ENCODE measurements at places on chromosomes 1 and 21.

GRCh38 chr1:111841189-111841588, 85.5 kb downstream of the DDX20 start:
- no peak for ATAC-seq

- no peak for ATAC-seq
These were observed 51.7 kb upstream of the SCMH1 start for GRCh38 chr1:41293779-41294178.

DNA sequence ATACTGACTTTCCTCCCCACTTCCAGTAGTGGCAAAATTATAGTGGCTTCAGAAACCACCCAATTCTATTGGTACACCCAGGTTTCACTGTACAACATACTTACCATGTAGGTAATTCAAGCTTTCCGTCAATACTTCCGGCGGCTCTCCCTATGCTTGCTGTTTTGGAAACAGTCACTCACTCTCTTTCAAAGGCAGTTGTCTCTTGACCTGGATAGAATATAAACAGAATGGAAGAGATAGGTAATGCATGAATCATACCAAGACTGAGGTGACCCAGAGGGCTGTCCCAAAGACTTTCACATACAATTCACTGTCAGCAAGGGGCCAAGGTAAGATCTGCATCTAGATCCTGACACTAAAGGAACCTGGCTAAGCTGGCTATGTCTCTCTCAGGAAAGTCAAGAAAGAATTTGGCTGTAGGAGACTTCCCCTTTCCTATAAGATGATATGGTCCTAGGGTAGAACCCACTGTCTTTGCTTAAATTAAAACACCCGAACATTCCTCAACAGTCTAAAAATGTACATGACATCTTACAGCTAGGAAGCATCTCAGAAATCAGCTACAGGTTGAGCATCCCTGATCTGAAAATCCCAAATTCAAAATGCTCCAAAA, 59.6 kb downstream of the LUZP1 start:
- no peak for ATAC-seq

GRCh38 chr1:4027008-4027407, 126.9 kb upstream of the C1orf174 start:
- ATAC-seq = no peak

DNA sequence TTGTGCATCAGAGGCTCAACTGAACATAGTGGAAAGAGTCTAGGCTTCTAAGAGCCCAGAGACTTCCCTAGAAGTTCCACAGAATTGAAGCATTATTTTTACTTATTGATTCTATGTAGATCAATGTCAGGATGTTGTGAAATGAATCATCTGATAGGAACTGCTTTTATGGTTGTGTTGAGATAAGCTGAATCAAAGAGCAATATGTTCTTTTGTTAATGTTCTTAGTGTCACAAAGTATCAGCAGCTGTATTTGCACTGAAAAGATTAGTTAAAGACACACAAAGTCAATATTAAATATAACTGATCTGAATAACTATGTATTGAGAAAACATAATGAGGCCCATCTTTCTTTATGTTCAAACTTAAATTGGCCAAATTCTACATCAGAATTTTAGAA, 430.7 kb upstream of the ZRANB2 start:
- no peak for ATAC-seq

DNA sequence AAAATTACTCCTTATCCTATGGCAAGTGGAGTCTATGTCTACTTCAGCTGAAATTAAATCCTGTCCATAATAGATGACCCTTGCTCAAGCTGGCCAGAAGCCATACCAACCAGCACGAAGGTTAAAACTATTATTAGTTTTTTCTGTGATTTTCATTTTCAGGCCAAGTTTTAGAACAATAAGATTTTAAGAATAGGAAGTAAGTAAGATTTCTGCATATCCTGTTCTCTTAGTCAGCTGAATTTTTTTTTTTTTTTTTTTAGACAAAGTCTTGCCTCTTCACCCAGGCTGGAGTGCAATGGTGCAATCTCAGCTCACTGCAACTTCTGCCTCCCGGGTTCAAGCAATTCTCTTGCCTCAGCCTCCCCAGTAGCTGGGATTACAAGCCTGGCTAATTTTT, 6.1 kb upstream of the RBP7 start:
- no peak for ATAC-seq

GRCh38 chr1:93061895-93062792, 16.9 kb upstream of the MTF2 start:
- peak; percentile 92 for ATAC-seq

- peak; percentile 36 for ATAC-seq
These were observed 747 bp upstream of the ENAH start for GRCh38 chr1:225653463-225654276.

DNA sequence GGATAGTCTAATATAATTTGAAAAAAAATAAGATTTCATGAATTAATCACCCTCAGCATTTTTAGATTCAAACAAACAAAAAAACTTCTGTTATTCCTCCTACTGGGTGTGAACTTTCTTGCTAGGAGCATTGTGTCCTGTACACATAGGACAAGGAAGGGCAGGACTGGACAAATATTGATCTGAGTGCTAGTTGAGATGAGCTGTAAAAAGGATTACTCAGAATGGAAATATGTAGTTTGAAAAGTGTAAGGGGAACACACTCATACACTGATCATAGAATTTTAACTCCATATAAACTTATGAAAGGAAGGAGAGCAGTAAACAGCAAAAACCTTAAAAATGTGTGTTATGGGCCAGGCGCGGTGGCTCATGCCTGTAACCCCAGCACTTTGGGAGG, 156.5 kb upstream of the ZNF648 start:
- no peak for ATAC-seq

GRCh38 chr1:201466492-201466891, 2.5 kb downstream of the PHLDA3 start:
- ATAC-seq = no peak

- no peak for ATAC-seq
These were observed 158.7 kb upstream of the EDN2 start for GRCh38 chr1:41642922-41643821.

DNA sequence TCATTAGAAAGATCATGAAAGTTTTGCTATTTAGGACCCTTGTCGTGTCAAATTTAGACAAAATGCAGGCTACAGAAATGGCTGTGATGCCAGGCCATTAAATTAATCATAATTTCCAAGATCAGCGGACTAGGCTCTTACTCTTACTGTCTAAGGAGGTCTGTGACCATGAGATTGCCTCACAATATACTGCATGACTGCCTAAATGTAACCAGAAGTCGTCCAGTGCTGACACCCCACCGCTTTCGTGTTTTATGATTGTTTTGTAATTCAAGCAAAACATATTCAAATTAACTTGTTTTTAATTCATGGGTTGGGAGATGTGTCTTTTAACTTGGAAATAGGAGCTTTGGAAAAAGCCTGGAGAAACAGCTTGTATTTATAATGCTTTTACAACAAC, 947.5 kb downstream of the BRINP3 start:
- no peak for ATAC-seq

GRCh38 chr1:192860478-192861185, 51.8 kb downstream of the RGS2 start:
- ATAC-seq = no peak

DNA sequence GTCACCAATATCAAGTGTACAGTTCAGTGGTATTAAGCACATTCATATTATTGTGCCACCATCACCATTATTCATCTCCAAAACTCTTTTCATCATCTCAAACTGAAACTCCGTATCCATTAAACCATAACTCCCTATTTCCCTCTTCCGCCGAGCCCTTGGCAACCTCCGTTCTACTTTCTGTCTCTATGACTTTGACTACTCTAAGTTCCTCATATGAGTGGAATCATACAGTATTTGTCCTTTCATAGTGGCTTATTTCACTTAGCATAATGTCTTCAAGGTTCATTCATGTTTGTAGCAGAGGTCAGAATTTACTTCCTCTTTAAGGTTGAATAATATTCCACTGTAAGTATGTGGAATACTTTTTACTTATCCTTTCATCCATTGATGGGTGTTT, 21.7 kb downstream of the SELP start:
- ATAC-seq = no peak

DNA sequence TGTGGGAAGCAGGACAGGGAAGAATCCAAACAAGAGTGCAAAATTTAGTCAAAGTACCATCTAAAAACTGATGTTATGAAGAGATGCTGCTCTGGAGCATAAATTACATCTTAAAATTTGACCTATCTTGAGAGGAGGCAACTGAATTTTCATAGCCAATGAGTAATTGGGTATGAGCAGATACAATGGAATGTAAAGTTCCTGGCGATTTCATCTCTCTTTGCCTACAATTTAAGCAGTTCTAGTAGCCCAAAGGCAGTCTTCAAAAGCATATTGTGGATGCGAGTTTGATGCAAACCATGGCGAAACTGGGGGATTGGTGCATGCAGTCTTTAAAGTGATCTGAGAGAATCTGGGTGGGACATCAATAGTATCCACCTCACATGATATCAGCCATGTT, 1265.9 kb downstream of the BRINP3 start:
- ATAC-seq = peak; percentile 73

GRCh38 chr1:172581779-172582178, 48.8 kb downstream of the SUCO start:
- ATAC-seq = no peak

Measured in SK-N-SH treated with all-trans-retinoic acid at 6 μM for 48 hours (cell line).